Hematopoietic multipotent progenitor cell (in vitro differentiated cells): ENCODE measurements at places on chromosomes 7 and 10. TPM values are rescaled to one million over a fixed set of nuclear protein-coding genes. Genes with fewer than 3 reads are reported as not detected.

DNA sequence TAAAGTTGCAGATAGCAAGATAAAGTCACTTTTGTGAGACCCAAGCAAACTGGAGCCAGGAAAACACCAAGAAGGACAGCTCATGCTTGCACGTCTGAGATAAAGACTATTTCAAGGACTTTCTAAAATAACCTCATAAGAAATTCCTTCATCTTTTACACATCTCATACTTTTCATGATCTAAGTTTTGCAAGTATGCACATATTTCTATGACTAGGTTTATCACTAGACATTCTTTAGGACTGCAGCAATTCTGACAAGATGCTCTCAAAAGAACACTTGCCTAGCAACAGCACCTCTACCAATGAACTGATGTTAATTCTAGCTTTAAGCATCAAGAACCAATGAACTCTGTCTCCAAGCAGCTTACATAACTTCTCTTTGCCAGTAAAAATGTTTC is 457.6 kb downstream of the SEMA3D start:
- DNase-seq = no peak

DNA sequence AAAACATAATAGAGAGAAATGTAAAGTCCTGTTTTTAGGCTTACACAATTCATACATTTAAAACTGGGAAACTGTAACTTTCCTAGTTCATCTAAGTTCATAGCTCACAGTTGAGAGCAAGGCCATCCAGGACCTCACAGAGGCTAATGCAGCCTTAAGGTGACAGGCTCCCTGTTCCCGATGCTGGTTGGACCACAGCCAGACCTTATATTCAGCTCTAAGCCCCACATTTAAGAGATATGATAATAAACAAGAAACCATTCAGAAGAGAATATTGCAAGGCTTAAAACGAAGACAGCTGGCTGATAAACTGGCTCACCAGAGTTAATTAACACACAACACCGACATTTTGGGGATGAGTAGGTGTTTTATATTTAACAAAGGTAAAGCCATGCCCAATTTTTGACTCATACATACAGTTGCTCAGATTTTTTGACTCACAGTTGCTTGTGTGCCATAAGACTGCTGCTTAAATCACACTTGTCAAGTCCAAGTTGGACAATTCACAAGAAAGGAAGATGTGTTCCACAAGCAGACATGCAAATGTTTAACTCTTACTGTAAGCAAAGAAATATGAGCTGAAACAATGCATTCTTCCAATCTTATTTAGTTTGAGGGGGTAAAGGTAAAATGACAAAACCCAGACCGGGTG is 41.1 kb upstream of the TMEM213 start:
- DNase-seq = no peak

Gene PIK3CG
- 51.2 TPM for total RNA-seq

GRCh38 chr10:53645951-53646350 is 873.4 kb upstream of the MBL2 start:
- no peak for DNase-seq
